Esophagus squamous epithelium (tissue), 5 donors: ENCODE measurements at places on chromosomes 3 and 15.

- DNase-seq, result no peak
Measured at GRCh38 chr15:42784705-42785104, 47.8 kb upstream of the CDAN1 start.

DNA sequence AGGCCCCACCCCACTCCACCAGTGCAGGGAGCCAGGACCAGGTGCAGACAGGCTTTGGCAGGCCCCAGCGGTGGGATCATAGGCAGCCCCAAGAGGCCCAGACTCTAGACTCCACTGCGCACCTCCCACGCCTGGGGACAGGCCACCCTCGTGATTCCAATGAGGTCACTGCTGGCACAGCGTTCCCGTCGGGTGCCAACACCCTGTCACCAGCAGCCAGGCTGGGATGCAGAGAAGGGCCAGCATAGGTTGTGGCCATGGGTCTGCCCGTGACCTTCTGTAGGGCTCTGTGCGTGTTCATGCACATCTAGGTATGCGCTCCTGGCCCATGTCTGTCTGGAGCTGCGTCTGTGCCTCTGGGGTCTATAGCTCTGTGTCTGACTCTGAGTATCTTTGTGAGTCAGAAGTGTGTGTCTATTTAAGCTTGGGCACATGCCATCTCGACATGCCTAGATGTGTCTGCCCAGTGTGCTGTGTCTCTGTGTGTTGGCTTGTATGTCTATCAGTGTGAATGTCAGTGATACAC lies 13.0 kb downstream of the VIPR1 start:
- no peak for DNase-seq

GRCh38 chr3:62207197-62207596 lies 166.2 kb downstream of the FEZF2 start:
- DNase-seq, result no peak

DNA sequence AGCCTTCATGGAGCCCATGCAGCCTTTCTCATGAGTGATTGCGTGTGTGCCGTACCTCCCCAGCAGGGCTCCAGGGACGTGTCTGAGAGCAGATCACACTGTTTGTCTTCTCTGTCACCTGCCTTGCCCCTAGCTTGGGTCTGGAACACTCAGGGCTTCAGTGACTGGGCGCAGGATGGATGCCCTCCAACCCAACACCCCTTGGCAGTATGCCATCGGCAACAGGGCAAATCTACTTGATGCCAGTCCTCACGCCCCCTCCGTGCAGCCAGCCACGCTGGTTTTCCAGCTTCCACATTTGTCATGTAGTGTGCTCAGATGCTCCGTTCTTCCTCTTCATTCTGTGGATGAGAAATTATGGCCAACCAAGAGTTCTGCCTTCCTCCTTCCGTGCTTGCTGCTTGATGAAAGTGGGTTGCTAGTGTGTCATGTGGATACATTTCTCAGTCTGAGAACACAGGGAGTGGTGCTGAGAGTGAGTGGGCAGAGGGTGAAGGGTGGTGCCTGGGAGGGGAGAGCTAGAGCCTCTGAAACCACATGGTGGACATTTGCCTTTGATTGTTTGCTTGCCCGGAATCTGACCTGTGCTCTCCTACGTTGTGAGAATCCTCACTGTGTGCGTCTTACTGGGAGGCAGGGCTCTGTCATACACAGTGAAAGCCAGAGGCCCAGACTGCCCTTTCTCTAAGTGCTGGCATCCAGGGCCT lies 97.2 kb downstream of the FAM43A start:
- DNase-seq, result no peak

- DNase-seq, result no peak
Measured at GRCh38 chr3:89332793-89333192, 225.4 kb downstream of the EPHA3 start.

GRCh38 chr15:39944726-39945125 lies 10.8 kb downstream of the EIF2AK4 start:
- no peak for DNase-seq

DNA sequence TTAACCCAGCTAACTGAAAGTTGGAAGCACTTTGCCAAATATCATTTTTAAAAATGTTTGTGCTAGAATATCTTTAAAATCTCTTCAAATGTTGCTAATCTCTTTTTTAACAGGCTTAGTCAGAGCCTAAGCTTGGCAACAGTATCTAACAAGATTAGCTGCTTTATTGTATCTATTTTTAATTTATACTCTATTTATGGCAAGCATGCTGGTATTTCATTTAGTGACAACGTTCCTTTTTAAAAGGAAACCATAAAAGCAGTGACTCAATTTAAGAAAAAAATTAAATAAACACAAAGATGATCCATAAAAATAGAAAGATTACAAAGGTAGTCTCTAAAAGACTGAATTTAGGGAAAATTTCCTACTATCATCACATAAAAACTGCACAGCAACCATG lies 40.5 kb downstream of the SLC12A6 start:
- DNase-seq, result no peak

- no peak for DNase-seq
Measured at GRCh38 chr3:137110392-137110996, 152.7 kb downstream of the IL20RB start.

DNA sequence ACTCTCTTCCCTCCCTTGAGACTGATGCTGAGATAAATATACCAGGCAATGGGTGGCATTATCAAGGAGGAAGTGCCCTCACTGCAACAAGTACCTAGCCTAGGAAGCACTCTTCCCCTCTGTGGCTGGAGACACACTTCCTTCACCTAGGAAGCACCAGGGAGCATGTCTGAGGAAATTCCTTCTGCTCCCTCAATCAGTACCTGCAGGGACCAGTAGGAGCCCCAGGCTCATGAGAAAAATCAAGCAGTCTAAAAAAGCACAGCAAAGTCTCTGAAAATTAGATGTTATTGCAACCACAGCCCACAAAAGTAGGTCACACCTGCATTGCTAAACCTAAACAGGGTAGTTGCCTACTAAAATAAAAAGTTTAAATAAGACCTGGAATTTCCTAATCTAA lies 78.2 kb upstream of the TRPM1 start:
- no peak for DNase-seq

DNA sequence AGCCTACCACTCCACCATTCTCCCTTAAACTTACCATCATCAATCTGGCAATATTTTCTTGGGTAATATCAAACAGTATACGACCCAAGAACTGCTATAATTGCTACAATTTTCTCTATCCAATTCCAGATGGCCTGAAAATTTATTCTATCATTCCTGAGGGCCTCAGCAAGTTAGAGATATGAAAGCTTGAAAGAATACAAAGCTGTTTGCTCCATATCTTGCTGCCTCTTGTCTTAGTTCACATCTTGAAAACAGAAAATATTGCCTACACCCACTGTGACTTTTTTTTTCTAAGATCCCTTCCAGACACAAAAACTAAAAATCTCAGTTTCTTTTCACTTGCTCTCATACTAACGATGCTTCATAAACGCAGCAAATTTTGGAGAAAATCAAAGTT lies 898.9 kb downstream of the OTOL1 start:
- DNase-seq, result no peak

GRCh38 chr15:55768670-55769185 lies 25.8 kb upstream of the PRTG start:
- DNase-seq, result no peak
